HuH-7 (cell line): ENCODE measurements at places on chromosomes 12 and 14.

DNA sequence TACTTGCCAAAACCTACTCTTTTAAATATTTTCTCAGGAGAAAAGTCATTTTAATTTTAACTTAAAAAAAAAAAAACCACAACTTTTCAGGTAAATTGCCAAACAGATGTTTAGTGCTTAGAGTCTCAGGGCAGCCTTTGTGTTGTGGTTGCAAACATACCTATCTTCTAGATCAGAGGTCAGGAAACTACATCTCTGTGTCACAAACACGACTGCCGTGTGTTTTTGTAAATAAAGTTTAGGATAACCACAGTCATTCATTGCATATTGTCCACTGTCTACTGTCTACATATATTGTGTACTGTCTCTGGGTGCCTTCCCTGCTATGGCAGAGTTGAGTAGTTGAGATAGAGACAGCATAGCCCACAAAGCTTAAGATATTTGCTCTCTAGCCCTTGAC is 48.9 kb downstream of the DYRK2 start:
- DNase-seq, result no peak

DNA sequence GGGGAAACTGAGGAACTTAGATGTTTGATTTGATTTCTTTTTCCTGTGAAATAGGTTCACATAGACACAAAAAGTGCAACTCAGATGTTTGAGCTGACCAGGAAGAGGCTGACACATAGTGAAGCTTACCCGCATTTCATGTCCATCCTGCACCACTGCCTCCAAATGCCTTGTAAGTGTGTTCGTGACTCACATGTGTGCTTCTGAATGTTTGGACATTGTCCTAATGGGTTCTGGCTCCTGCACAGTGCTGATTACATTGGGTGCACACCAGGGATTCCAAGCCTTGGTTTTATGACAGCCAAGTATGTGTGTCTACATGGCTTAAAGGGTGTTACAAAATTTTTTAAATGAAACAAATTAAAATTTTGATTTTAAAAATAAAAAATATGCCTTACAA is 137.4 kb downstream of the DAAM1 start:
- no peak for DNase-seq

DNA sequence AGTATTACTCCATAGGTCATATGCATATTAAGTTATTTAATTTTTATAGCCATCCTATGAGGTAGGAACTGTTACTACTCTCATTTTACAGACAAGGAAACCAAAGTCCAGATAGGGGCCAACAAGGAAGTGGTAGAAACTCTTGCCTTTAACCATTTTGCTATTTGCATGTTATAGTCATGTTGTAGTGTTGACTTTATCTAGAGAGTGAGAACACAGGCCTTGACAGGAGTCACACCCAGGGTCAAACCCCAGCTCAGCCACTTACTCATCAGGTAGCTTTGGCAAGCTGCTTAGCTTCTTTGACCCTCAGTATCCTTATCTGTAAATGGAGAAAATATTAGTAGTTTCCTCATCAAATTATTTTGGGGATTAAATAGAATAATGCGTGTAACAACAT is 156.2 kb downstream of the CAND1 start:
- no peak for DNase-seq

- DNase-seq, result no peak
Observed at GRCh38 chr14:99441918-99442317, 38.7 kb downstream of the SETD3 start.

DNA sequence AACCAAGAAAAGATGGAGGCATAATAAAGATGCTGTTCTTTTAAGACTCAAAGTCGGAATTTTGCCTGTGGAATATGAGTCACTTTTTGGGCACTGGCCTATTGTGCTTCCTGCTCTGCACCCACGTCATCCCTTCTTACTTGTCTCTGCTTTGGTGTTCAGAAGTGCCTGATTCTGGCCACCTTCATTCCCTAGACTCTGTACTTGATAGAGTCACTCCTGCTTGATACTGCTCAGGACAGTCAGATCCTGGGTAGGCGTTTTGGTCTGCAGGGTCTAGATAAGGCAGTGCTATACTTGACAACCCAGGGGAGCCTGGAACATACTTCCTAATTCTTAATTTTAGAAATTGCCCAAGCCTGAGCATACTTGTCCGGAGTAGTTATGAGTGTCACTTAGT is 1.9 kb downstream of the LRRK2 start:
- no peak for DNase-seq

DNA sequence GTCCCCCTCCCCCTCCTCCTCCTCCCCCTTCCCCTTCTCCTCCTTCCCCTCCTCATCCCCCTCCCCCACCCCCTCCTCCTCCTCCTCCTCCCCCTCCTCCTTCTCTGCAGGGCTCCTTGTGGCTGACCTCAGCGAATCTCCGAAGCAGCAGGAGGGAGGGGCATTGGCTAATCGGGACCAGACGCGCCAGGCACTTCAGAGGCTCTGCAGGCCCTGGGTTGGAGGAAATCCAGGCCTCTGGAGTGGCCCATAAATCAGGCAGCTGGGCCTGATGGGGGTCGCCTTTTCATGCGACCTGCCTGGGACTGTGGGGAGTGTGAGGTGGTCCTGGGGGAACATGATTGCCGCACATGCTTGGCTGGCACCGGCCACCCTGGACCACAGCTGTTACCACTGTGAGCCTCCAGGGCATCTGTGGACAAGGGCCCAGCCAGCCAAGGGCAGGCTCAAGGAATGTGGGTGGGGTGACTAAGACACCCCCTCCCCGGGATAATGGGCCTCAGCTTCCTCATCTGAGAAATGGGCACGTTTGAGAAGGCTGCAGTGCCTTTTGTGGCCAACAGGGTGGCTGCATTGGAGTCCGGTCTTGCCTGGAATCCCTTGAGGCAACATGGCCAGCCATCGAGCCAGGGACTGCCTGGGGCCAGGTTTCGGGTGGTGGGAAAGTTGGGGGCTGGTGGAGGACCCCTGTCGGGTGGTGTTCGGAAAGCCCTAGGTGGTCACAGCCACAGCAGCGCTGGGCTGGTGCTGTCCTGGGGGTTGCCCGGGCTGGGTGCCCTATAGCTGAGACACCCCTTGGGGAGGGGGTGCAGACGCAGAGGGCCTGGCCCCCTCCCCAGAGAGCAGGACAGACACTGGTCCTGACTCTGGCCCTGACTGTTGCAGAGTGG is 12.0 kb downstream of the KIF26A start:
- no peak for DNase-seq

- no peak for DNase-seq
Observed at GRCh38 chr14:49961270-49962222, 68.7 kb downstream of the ARF6 start.

DNA sequence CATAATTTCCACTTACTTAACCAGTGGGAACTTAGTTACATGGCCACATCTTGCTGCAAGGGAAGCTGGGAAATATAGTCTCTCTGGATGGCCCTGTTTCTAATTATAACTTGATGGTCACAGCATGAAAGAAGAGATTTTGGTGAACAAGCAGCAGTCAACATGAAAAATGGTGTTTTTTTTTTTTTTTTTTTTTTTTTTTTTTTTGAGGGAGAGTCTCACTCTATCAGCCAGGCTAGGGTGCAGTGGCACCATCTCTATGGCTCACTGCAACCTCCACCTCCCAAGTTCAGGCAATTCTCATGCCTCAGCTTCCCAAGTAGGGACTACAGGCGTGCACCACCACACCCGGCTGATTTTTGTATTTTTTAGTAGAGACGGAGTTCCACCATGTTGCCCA is 10.8 kb downstream of the SRGAP1 start:
- no peak for DNase-seq

- no peak for DNase-seq
Observed at GRCh38 chr14:81147140-81147897, 73.4 kb downstream of the GTF2A1 start.

- DNase-seq, result no peak
Observed at GRCh38 chr12:10084733-10085132, 14.1 kb downstream of the CLEC1A start.

DNA sequence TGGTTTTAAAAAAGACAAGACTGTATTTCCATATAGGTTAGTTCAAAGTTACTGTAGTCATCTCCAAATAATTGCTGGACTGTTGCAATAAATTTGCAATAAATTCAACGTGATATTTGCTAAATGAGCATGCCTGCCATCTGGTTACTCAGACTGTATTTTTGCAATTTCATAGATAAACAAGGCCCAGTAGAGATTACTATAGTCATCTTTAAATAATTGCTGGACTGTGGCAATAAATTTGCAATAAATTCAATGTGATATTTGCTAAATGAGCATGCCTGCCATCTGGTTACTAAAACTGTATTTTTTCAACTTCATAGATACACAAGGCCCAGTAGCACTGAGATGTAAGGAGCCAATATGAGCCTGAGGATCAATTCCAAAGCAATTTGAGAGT is 5.6 kb downstream of the NTN4 start:
- DNase-seq, result no peak
